ENCODE measurements at places on chromosomes 6 and 20.

DNA sequence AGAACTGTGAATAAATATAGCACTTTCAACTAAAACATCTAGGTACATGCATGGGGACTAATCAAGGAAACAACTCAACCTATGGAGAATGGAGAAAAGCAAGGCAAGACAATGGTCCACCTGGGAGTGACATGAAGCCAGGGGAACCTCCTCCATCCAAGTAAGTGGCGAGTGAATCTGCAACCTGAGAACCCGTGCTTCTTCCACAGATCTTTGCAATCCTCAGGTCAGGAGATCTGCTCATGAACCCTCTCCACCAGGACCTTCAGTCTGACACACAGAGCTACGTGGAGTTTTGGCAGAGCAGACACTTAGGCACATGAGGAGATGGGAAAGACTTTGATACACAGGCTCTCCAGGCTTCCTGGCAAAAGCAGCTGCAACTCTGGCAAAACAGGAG, 58.8 kb upstream of the KHDRBS2 start:
- no peak for DNase-seq
- no peaks in the 10 kb centered on the region for H3K4me1 ChIP-seq
- no peaks in the 10 kb centered on the region for H3K36me3 ChIP-seq
- H3K27me3 ChIP-seq, result no peaks in the 10 kb centered on the region
- no peak overlapping the region for H3K4me3 ChIP-seq

DNA sequence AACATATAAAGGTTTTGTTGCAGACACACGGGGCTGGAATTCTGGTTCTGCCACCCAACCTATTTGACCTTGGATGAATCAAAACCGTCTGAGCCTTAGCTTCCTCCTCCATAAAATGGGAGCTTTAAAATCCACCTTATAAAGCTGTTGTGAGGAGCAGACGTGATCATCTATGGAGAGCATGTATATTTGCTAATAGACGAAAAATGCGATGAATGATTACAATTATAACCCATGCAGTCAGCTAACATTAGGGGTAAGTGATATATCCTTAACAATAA, 586 bp upstream of the NUP153 start:
- peak overlapping the region; percentile 99 for H3K27ac ChIP-seq
- DNase-seq, result no peak
- no peak overlapping the region for H3K4me3 ChIP-seq

GRCh38 chr6:52132292-52132691, 44.9 kb upstream of the PKHD1 start:
- H3K4me1 ChIP-seq, result no peaks in the 10 kb centered on the region
- no peaks in the 10 kb centered on the region for H3K27me3 ChIP-seq
- no peak overlapping the region for H3K27ac ChIP-seq
- H3K4me3 ChIP-seq, result no peak overlapping the region
- no peak for DNase-seq
- H3K36me3 ChIP-seq, result no peaks in the 10 kb centered on the region

GRCh38 chr6:110341663-110342596, 16.2 kb downstream of the METTL24 start:
- no peaks in the 10 kb centered on the region for H3K27me3 ChIP-seq
- no peak for DNase-seq
- H3K4me1 ChIP-seq, result no peaks in the 10 kb centered on the region
- no peak overlapping the region for H3K27ac ChIP-seq
- H3K4me3 ChIP-seq, result no peak overlapping the region

GRCh38 chr20:52410182-52410647, 218.6 kb upstream of the ZFP64 start:
- no peaks in the 10 kb centered on the region for H3K36me3 ChIP-seq
- H3K4me1 ChIP-seq, result peaks cover 79% of the 10 kb centered on the region
- H3K27me3 ChIP-seq, result no peaks in the 10 kb centered on the region
- peak; percentile 84 for DNase-seq
- peak overlapping the region; percentile 75 for H3K27ac ChIP-seq

GRCh38 chr20:15596220-15596890, 976.9 kb downstream of the KIF16B start:
- DNase-seq, result no peak
- H3K4me3 ChIP-seq, result no peak overlapping the region
- no peak overlapping the region for H3K27ac ChIP-seq
- H3K27me3 ChIP-seq, result no peaks in the 10 kb centered on the region
- no peaks in the 10 kb centered on the region for H3K4me1 ChIP-seq

GRCh38 chr6:166785131-166785530, 158.1 kb upstream of the RPS6KA2 start:
- no peaks in the 10 kb centered on the region for H3K27me3 ChIP-seq
- no peaks in the 10 kb centered on the region for H3K36me3 ChIP-seq
- H3K4me1 ChIP-seq, result no peaks in the 10 kb centered on the region
- no peak overlapping the region for H3K27ac ChIP-seq
- no peak overlapping the region for H3K4me3 ChIP-seq

- DNase-seq, result no peak
- H3K4me3 ChIP-seq, result no peak overlapping the region
- H3K27me3 ChIP-seq, result no peaks in the 10 kb centered on the region
- no peaks in the 10 kb centered on the region for H3K36me3 ChIP-seq
- no peaks in the 10 kb centered on the region for H3K4me1 ChIP-seq
Measured at GRCh38 chr6:111185954-111186353, 98.7 kb downstream of the SLC16A10 start.

DNA sequence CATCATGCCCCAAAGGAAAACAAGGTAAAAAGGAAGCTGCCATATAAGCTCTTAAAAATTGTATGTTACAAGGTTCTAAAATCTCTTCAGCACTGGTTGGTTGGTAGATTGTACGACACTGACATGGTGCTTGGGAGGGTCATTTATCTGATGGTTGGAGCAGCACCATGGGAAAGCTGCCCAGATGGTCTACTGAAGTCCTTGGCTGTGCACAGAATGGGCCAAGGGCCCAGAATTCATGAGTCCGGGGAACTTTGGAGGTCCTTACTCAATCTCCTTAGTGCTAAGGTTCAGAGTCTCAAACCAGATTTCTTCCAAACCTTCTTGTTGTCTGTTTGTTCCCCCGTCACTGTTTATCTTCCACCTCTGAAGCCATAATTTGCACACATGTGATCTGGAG, 314.4 kb downstream of the ESR1 start:
- no peak overlapping the region for H3K27ac ChIP-seq
- no peak for DNase-seq
- peaks cover 55% of the 10 kb centered on the region for H3K36me3 ChIP-seq
- H3K27me3 ChIP-seq, result no peaks in the 10 kb centered on the region
- no peak overlapping the region for H3K4me3 ChIP-seq

GRCh38 chr20:61902221-61902869, 163.3 kb downstream of the TAF4 start:
- no peak overlapping the region for H3K4me3 ChIP-seq
- no peak overlapping the region for H3K27ac ChIP-seq
- no peaks in the 10 kb centered on the region for H3K4me1 ChIP-seq
- H3K36me3 ChIP-seq, result no peaks in the 10 kb centered on the region
- DNase-seq, result no peak

DNA sequence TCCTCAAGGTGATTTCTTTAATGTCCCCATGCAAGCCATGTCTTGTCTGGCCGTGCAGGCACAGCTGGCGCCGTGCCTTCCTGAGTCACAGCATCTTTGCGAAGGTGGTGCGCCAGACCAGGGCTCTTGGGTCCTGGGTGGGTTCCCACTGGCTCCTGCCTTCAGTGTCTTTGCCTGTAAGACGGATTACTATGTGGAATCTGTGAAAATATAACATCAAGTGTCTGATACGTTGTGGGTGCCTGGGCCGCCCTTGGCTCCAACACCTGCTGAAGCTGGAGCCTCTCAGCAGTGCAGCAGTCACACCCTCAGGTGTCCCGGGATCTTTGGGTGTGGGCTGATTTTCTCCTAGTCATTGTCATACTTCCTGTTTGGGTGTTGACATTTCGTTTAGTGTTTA, 3.2 kb downstream of the OSBPL2 start:
- no peak overlapping the region for H3K27ac ChIP-seq
- no peak for DNase-seq
- H3K36me3 ChIP-seq, result peaks cover 7% of the 10 kb centered on the region
- H3K4me1 ChIP-seq, result peaks cover 43% of the 10 kb centered on the region

- H3K27me3 ChIP-seq, result no peaks in the 10 kb centered on the region
- no peaks in the 10 kb centered on the region for H3K36me3 ChIP-seq
- H3K27ac ChIP-seq, result no peak overlapping the region
- H3K4me3 ChIP-seq, result no peak overlapping the region
- no peaks in the 10 kb centered on the region for H3K4me1 ChIP-seq
Measured at GRCh38 chr6:123745895-123746294, 57.8 kb upstream of the NKAIN2 start.

GRCh38 chr6:46184114-46184513, 13.3 kb upstream of the ENPP5 start:
- no peaks in the 10 kb centered on the region for H3K36me3 ChIP-seq
- no peak overlapping the region for H3K27ac ChIP-seq
- DNase-seq, result no peak
- no peaks in the 10 kb centered on the region for H3K4me1 ChIP-seq

- no peaks in the 10 kb centered on the region for H3K36me3 ChIP-seq
- peak within 1 kb of the TSS; percentile 60 for H3K4me3 ChIP-seq
- peaks cover 9% of the 10 kb centered on the region for H3K27me3 ChIP-seq
- H3K4me1 ChIP-seq, result peaks cover 23% of the 10 kb centered on the region
Measured at GRCh38 chr6:131807644-131808459, at the start of gene ENPP1. Gene ENPP1 (plus strand): TSS chr6:131808020. CDS start chr6:131808036, 16 bp downstream.

DNA sequence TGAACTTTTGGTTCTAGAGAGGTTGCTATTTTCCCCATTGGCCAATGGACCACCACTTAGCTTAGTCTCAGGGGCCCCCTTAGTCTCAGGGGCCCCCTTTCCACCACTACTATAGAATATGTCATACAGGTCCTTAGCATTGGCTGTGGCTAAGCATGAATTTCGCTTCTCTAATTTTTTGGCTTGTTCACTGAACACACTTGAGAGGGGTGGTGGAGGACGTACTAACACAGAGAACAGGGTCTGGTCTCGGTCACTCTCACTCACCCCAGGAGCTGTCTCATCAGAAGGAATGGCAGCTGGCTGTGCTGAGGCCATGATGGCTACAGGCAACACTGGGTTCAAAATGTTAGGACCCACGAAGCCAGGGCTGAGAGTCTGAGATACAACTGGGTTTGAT, 30.3 kb downstream of the ZNF318 start:
- no peak overlapping the region for H3K4me3 ChIP-seq
- H3K36me3 ChIP-seq, result peaks cover 40% of the 10 kb centered on the region
- no peaks in the 10 kb centered on the region for H3K27me3 ChIP-seq
- no peaks in the 10 kb centered on the region for H3K4me1 ChIP-seq
- DNase-seq, result no peak

DNA sequence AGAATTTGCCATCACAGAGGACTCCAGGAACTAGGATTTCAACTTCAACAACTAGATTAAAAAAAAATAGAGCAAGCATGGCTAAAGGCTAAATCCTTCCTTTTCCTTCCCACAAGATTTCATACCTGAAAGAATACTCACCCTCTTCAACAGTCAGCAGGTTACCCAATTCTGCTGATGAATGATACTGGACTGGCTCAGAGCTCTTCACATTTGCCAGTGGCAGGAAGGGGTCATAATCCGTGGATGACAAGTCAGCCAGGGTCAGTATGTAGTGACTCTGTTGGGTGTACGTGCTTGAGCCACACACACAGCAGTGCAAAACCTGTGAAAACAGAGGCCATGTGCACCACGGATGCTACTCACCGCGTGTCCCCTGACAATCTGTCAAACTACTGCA, 152.9 kb downstream of the INSM1 start:
- no peak for DNase-seq
- no peak overlapping the region for H3K4me3 ChIP-seq
- peaks cover 6% of the 10 kb centered on the region for H3K36me3 ChIP-seq
- no peaks in the 10 kb centered on the region for H3K27me3 ChIP-seq

DNA sequence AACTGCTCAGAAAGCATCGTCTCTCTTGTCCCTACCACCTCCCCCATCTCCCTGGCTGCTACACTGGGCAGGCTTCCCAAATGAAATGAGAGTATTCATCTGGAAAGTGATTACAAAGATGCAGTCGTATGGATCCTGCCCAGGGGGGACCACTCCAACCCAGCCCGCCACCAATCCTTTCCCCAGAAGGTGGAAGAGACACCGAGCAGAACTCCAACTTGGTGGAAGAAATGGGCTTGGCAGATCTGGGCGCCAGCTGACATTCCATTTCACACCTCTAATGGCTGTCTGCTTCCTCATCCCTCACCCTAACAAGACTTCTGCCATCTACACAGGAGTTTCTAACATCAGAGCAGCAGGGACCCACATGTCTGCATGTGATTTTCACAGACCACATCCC, 12.7 kb downstream of the PKHD1 start:
- H3K27ac ChIP-seq, result no peak overlapping the region
- H3K27me3 ChIP-seq, result no peaks in the 10 kb centered on the region
- no peaks in the 10 kb centered on the region for H3K36me3 ChIP-seq
- no peak for DNase-seq
- H3K4me3 ChIP-seq, result no peak overlapping the region

DNA sequence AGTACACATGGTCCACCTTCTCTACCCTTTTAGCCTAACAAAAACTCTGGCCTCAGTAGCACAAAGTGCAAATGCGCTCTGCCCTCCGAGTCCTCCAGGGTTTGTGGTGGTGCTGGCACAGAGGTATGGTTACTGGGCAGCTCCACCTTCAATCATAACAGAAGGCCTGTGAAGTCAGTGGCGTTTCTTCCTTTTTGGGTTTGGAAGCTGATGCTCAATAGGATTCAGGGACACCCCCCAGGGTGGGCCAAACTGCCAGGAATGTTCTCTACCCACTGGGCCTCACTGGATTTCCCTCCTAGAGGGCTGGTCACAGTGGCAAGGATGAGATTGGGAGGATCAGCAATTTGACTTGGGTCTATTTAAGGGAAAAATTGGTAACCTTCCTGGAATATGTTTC, 286.1 kb upstream of the FOXQ1 start:
- H3K4me3 ChIP-seq, result no peak overlapping the region
- H3K27me3 ChIP-seq, result no peaks in the 10 kb centered on the region
- no peak overlapping the region for H3K27ac ChIP-seq
- H3K36me3 ChIP-seq, result no peaks in the 10 kb centered on the region

- peaks cover 8% of the 10 kb centered on the region for H3K4me1 ChIP-seq
- peak; percentile 13 for DNase-seq
- H3K36me3 ChIP-seq, result no peaks in the 10 kb centered on the region
Measured at GRCh38 chr20:20664795-20665589, 47.5 kb downstream of the RALGAPA2 start.

- no peak overlapping the region for H3K4me3 ChIP-seq
- H3K27me3 ChIP-seq, result no peaks in the 10 kb centered on the region
- DNase-seq, result no peak
- no peak overlapping the region for H3K27ac ChIP-seq
- no peaks in the 10 kb centered on the region for H3K36me3 ChIP-seq
Measured at GRCh38 chr6:150919938-150920337, 54.4 kb downstream of the MTHFD1L start.

Measured in CD4-positive, alpha-beta memory T cell (primary cell).